Muscle of leg (tissue), 16 donors: ENCODE measurements at places on chromosomes 7 and 10. TPM values are rescaled to one million over a fixed set of nuclear protein-coding genes. Genes with fewer than 3 reads are reported as not detected.

GRCh38 chr7:106737202-106737562, 76.2 kb upstream of the CCDC71L start:
- DNase-seq: no peak

GRCh38 chr10:101843032-101844021, at the start of gene KCNIP2:
Gene KCNIP2, minus strand, starts transcription at chr10:101843800. Its CDS starts 232 bp downstream, at chr10:101843568.
- DNase-seq: no peak

DNA sequence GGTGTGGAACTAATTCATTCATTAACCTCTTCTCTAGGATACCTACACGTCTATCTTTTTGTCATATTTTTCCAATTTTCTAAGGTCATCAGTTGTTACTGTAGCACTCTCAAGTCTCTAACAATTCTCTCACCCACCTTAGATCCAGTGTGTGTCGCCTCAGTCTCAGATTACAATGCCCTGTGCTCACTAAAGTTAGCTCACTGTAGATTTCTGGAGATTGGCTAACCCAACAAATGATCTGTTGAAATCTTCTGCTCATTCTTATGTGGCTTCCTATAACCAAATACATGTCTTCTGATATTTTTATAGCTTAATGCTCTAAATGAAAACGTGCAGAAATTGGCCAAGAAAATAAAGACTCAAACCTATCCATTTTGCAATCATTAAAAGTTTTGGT, 142.6 kb downstream of the SLC25A13 start:
- DNase-seq: no peak

GRCh38 chr7:1059200-1060091, 15.1 kb downstream of the GPR146 start:
- DNase-seq: no peak

DNA sequence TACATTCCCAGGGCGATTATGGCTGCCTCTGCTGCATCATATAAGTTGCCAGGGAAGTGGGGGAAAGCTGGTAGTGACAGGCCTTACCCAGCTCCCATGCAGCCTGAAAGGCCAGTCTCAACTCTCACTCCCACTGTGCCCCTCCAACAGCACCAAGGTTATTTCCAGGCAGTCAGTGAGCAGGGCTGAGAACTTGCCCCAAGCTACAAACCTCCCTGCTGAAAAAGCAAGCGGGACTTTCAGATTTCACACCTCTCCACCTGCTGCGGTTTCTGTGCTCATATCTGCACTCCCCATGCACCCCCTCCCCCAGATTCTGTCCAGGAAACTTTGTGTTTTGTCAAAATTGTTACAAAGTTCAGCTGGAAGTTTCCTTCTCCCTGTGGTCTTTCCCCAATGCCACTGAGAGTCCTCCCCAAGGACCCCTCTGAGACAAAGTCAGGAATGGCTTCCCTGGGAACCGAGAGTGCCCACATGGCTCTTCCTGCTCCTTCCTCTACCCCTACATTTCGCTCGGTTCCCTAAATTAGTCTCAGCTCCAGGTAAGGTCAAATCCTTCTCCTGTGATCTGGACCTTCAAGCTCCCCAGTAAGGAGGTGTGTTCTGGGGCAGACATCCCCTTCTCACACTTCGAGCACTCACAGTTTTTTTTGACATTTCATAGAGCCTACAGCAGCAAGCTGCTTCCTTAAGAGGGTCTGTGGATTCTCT, 25.3 kb upstream of the WNT2 start:
- DNase-seq: no peak

DNA sequence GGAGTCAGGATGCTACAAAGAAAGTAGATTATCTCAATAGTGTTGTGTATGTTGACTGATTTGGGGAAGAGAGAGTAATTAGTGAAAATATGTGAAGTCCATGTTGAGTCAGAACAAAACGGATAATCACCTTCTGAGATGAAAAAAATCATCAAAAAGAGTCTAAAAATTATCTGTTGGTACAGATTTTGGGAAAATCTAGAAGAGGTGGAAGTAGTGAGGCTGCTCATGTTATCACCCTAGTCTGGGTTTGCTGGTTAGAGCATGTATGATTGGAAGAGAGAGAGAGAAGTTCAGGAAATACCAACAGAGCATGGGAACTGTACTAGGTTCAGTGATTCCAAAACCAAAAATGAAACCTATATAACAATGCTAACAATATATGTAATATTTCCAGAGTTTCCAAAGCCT, 12.3 kb downstream of the RPA3 start:
- no peak for DNase-seq

- no peak for DNase-seq
These were observed 21.2 kb downstream of the BPGM start for GRCh38 chr7:134667899-134668298.

GRCh38 chr7:33509206-33509605, 379.8 kb downstream of the BBS9 start:
- no peak for DNase-seq

- DNase-seq: peak; percentile 93
These were observed 84.1 kb upstream of the LRRC18 start for GRCh38 chr10:49023752-49024151.

GRCh38 chr10:113129117-113129516, 179.1 kb downstream of the TCF7L2 start:
- no peak for DNase-seq

DNA sequence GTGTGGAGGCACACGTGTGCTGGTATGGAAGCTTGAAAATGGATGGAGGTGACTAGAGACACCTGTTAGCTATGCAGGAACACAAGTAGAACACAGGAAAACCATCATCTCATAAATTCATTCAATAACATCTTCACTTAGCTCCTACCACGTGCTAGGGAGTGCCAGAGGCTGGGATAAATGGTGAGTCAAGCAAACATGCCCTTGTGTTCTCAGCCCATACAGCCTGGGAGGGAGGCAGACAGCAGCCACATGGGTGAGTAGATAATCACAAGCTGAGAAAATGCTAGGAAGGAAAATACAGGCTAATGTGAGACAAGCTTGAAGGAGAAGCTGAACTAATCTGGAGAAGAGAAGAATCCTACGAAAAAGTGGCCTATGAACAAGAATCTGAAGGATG, 468.0 kb upstream of the ZMIZ1 start:
- no peak for DNase-seq

GRCh38 chr7:105017657-105018365, 3.8 kb downstream of the KMT2E start:
- DNase-seq: peak; percentile 30

Gene FAM24B
- total RNA-seq: 2.3 TPM

Gene ZNF853
- 7.2 TPM for total RNA-seq
